ENCODE measurements at places on chromosomes 3 and 15.
A peak's percentile ranks its signal among the peaks of the same experiment; 100 is the strongest.

- DNase-seq = no peak
Measured at GRCh38 chr15:25182736-25183445, 228.1 kb downstream of the SNRPN start.

DNA sequence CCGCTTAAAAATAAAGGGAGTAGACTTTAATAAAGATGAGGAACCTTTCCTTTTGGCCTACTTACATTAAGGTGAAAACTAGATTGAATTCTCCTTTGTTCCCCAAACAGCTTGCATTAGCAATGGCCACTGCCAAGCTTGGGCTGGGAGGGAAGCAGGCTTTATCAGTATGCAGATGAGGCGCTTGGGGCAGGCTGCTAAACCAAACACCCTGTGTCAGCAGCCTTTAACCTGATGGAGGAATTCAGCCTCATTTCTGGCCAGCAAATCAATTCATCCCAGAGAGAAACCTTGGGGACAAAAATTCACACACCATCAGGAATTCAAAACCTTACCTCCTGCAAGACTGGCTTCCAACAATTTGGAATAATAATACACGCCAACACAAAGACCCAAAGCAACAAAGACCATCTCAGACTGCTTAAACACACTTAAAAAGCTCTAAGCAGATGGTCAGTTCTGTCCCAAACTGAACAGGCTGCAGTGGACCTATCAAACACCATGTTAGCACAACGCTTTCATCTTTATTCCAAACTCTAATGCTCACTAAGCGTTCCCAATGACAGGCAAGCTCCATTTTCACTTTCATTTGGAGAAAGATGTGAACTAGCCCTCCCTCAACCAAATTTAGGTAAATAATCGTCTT, 255.1 kb upstream of the CMC1 start:
- DNase-seq = no peak

DNA sequence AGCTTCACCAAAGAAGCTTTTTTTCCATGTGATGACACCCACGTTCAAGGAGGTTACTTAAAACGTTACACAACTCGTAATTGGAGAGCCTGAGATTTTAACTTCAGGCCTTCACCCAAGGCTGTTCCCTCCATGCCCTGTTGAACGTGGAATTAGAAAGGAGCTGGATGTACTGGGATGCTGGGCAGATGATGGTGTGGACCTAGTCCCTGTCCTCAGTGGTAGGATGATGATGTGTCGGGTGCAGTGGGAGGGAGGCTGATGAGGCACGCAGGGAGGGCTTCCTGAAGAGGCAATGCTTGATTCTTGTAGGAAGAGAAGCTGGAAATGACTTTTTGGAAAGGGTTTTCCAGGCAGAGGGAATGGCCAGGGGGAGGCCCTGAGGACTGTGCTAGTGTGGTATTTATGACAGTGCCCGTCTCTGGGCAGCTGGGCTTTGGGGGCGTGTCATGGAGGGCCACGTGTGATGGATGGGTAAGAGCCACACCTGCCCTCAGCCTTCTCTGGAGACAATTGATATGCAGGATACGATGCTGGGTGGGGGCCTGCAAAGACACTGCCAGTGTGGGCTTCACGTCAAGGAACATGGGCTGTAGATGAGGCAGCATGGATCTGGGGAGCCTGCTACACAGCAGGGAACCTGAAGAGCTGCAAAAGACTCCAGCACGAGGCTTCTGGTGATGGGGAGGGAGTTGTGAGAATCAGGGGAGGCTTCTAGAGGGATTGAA, 15.3 kb downstream of the SYNM start:
- no peak for DNase-seq

- no peak for DNase-seq
Measured at GRCh38 chr3:14470461-14470860, 68.1 kb downstream of the SLC6A6 start.

- no peak for DNase-seq
Measured at GRCh38 chr15:98668566-98669308, 20.4 kb downstream of the IGF1R start.

DNA sequence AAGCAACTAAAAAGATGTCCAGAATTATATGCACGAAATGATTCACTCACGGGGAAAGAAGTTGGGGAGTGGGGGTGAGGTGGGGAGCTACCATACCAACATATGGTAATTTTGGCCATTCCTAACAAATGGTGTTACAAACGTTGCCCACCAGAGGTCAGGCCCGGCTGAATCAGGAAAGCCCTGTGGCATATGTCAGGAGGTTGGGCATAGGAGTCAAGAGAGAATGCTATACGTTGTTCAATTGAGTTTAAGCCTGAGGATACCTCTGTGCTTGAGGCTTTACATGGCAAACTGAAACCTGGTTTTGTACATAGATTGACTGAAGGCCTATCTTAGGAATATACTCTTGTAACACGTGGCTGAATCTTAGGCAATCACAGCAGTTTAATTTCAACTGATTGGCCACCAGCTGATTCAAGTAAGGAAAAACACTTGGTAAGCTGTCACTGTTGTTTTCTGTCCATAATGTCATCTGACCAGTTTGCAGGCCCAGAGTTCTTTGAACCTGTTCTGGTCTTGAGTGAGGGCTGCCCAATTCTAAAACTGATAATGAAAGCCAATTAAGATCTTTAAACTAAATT, 23.4 kb upstream of the SLC2A2 start:
- DNase-seq = no peak

DNA sequence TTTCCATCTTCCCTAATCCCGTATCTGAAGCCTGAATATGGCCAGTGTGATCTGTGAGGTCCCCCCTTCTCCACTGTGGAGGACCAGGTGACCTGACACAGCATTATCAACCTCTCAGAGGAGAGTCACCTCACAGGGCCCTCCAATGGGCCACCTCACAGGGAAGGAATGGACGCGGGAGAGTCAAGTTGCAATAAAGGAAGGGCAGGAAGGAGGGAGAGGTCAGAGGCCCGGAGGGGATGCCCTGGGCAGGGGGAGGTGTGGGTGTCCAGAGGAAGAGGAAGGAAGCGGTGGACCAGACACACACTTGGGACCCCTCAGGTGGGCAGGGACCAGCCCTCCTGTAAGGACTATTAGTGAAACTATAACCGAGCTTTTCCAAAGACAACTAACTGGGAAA, 14.6 kb upstream of the LRRC15 start:
- no peak for DNase-seq

DNA sequence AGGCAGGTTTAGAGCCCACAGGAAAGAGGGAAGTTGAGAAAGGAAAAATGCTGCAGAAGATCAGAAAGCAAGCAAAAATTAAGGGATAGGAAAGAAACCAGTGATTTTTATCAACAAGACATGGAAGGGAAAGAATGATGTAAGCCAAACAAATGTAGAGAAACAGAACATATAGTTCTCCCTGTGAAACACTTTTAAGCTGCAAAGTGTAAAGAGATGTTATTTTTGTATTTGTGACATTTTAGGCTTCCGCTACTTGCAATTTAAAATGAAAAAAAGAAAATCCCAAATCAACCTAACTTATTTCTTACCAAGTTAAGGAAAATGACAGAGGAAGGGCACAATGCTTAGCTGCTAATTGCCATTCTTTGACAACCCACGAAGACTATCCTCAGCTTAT, 111.6 kb downstream of the PDCD6IP start:
- DNase-seq = no peak

DNA sequence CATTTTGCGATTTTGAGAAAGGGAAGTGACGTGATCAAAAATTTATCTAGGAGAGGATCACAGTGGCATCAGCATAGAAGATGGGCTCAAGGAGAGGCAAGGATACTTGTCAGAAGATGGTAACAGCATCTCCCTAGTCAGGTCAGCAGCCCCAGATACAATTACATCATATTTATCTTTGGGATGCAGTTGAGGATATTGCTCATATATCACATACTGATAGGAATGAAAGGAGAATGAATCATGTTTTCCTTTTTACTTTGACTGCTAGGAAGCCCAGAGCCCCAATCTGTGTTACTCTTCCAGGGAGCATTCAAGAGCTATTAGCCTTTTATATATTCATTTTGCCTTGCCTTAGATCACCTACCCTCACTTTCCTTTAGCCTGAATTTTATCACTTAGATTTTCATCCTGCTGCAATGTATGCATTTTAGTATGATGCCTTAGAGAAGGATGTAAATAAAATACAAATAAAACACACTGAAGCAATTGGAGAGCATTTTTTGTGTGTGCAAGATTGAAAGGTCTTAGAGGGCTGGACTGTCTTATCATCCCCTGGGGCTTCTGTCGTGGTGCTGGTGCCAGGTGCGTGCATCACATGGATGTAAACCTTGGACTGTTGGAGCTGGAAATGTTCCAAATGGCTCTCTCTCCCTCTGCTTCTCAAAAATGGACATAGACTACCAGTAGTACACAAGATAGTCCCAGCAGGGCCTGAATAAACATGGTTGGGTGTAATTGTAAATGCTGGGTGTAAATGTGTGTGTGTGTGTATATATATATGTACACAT, 40.3 kb downstream of the CORO2B start:
- no peak for DNase-seq

DNA sequence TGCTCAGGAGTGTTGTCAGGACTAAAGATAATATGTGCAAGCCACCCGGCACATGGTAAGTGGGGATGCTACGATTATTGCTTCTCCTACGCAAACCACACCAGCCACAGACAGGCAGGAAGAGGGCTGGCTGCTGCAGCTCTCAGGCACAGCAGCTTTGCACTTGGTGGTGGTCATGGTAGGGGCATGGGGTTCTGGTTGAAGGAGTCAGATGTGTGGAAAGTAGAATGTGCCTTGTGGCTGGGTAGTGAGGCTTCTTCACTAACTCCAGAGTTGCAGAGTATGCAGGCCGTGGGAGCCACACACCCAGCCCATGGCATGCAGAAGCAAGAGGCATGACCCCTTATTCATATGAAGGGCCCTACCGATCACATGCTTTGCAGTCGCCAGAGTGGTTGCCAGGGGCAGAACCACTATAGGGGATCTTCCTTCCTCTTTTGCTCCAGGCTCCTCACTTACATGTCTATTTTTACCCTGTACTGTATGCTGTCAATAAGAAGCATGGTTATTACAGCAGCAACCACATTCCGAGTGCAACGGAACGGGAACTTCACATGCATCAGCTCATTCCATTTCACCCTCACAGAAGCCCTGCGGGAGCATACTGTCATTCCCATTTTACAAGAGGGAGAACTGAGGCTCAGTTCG, 59.2 kb upstream of the HERC1 start:
- peak; percentile 45 for DNase-seq

- DNase-seq = no peak
Measured at GRCh38 chr3:154818676-154819255, 261.4 kb upstream of the MME start.

DNA sequence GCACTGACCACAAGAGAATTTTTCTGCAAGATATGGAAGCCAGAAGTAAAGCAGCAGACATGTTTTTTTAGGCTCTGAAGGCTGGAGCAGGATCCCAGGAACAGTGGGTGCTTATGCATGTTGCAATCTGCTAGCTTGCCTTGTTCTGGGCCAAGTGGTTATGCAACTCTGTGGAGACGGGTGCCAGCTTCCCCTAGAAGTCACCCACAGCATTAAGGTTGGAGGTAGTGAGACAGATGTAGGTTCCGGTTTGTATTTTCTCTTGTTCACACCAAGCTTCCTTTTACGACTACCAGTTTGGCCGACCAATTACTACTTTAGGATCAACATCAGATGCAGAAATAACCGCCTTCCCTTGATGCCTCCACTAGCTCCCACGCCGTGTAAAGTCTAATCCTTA, 11.1 kb downstream of the DPH3 start:
- DNase-seq = no peak

DNA sequence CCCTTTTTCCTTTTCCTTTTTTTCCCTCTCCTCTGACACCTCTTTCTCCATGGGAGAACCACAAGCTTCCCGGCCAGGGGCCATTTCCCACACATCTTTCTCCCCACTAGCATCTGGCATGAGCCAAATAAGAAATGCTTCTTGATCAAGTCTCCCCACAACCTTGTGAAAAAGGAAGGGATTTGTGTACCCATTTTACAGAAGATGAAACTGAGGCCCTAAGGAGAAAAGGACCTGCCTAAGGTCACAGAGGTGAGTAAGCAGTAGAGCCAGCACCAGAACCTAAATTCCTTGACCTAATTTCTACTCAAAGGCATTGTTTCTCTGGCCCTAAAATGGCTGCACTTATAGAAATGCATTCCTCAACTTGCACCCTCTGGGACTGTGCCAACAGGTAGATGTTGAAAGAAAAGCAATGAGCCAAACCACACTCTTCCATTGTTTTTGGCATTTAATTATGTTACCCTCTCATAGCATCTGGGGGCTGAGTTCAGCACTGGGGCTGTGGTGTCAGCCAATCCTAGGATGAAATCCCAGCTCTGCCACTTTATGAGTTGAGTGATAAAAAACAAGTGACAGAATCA, 81.7 kb upstream of the TLE3 start:
- no peak for DNase-seq

GRCh38 chr15:40102897-40103858, 5.5 kb downstream of the BMF start:
- no peak for DNase-seq

- no peak for DNase-seq
Measured at GRCh38 chr3:128572644-128573105, 77.9 kb downstream of the RPN1 start.

- DNase-seq = no peak
Measured at GRCh38 chr3:6962801-6963200, 101.9 kb downstream of the GRM7 start.

DNA sequence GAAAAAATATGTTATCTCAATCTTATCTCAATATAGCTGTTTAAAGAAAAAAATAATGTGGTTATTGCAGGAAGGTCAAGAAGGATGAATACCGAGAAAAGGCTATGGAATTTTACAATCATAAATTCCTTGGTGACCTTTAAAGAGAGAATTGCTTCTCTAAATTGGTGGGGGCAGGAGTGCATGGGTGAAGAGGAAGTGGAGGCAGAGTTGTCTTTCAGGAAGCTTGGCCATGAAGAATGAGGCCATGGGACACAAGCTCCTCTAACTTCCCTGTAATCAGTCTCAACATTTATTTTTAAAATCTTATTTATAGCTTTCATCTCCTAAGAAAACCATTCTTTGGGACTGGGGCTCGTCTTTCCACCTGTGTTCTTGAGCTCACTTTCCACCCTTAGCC, 22.4 kb upstream of the ALDH1A2 start:
- no peak for DNase-seq

DNA sequence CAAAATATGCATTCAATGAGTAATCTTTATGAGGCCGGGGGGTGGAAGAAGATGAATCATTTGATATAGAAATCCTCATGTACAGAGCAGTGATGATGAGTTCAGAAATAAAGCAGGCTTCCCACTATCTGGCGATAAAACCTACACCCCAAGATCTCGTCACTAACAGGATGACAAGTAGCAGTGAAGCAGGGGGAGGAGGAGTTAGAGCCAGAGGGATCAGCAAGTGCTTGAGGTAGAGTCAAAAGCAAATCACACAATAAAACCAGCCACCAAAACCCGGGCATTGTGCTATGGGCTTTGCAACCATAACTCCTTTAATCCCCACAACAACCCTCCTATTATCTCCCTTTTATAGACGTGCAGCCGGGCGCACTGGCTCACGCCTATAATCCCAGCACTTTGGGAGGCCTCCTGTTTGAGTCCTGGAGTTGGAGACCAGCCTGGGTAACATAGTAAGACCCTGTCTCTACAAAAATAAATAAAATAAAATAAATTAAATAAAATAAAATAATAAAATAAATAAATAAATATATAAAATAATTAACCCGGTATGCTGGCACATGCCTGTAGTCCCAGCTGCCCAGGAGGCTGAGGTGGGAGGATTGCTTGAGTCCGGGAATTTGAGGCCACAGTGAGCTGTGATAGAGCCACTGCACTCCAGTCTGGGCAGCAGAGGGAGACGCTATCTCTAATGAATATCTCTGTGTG, 53.0 kb downstream of the STARD5 start:
- DNase-seq = no peak
